ENCODE measurements at places on chromosomes 4 and X. TPM values are rescaled to one million over a fixed set of nuclear protein-coding genes. Genes with fewer than 3 reads are reported as not detected.

The PABPC4L gene
- total RNA-seq, result not detected

The HTN1 gene
- not detected for total RNA-seq

DNA sequence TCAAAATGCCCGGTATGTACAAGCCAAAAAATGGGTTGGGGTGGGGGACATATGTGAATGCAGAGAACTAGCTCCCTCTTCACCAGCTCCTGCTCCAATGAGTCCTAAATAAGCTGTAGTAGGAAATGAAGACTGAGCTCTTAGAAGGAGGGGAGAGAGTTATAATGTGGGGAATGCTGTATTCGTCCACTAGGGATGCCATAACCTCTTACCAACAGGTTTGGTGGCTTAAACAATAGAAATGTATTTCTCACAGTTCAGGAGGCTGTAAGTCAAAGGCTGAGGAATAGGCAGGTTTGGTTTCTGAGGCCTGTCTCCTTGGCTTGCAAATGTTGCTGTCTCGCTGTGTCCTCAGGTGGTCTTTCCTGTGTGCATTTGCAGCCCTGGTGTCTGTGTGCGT lies 4.4 kb upstream of the INPP4B start:
- H3K36me3 ChIP-seq, result no peaks in the 10 kb centered on the region
- H3K27ac ChIP-seq, result no peak overlapping the region
- H3K27me3 ChIP-seq, result peaks cover 21% of the 10 kb centered on the region
- H3K4me1 ChIP-seq, result peaks cover 7% of the 10 kb centered on the region
- no peak for DNase-seq

The BBS12 gene
- total RNA-seq, result 3.8 TPM

- no peak for DNase-seq
- H3K27me3 ChIP-seq, result no peaks in the 10 kb centered on the region
- H3K4me3 ChIP-seq, result no peak overlapping the region
- no peaks in the 10 kb centered on the region for H3K4me1 ChIP-seq
- H3K27ac ChIP-seq, result no peak overlapping the region
- H3K36me3 ChIP-seq, result no peaks in the 10 kb centered on the region
Measured at GRCh38 chr4:102042871-102043802, 252.6 kb downstream of the BANK1 start.

DNA sequence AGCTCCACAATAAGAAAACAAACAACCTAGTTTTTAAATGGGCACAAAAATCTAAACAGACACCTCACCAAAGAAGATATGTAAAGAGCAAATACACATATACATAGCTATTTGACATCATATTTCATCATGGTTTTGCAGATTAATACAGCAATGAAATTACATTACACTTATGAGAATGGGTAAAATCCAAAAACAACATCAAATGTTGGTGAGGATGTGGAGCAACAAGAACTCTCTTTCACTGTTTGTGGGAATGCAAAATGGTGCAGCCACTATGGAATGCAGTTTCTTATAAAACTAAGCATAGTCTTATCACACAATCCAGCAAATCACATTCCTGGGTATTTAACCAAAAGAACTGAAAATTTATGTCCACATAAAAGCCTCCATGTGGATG lies 25.0 kb downstream of the TLR6 start:
- peaks cover 20% of the 10 kb centered on the region for H3K36me3 ChIP-seq
- DNase-seq, result no peak
- H3K4me1 ChIP-seq, result no peaks in the 10 kb centered on the region
- no peak overlapping the region for H3K4me3 ChIP-seq

The LINC00632 gene
- total RNA-seq, result 5.8 TPM

The GABRE gene
- total RNA-seq, result not detected

DNA sequence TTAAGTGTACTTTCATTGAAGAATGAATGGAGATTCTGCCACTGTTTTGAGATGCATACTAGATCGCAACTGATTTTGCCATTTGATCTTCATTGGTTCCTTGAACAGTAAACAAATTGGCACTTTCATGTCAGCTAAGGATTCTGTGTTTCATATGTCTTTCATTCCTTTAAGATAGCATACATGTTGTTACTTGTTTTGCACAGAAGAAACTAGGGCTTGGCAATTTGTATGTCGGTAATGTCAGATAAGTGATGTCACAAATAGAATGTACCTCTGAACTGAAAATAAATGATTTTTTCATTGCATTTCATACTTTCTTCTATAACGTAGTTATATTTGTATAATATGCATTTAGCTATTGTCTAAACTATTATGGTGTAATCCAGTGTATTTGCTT lies 73.2 kb upstream of the TENM3 start:
- H3K4me1 ChIP-seq, result no peaks in the 10 kb centered on the region
- no peaks in the 10 kb centered on the region for H3K36me3 ChIP-seq
- no peaks in the 10 kb centered on the region for H3K27me3 ChIP-seq
- no peak for DNase-seq
- H3K27ac ChIP-seq, result no peak overlapping the region
- H3K4me3 ChIP-seq, result no peak overlapping the region

DNA sequence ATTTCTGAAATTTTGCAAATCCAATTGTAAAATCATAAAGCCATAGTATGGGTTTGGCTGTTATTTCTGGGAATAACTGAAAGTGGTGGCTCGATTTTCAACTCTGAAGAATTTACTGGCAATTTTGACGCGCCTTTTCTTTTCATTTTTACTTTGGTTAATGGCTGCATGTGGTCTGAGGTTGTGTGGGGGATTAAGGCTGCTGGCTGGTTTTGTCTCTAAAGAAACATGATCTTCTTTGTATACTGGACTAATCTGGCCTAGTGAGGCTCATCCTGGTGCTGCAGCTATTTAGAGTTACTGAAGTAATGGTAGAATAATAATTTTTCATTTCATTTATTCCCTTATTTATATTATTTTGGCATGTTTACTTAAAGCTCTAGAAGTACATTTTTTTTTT lies 164.0 kb downstream of the RNF150 start:
- H3K36me3 ChIP-seq, result no peaks in the 10 kb centered on the region
- H3K4me1 ChIP-seq, result no peaks in the 10 kb centered on the region
- no peak overlapping the region for H3K27ac ChIP-seq
- no peak for DNase-seq

GRCh38 chr4:153547520-153547919 lies 81.4 kb downstream of the TMEM131L start:
- no peaks in the 10 kb centered on the region for H3K27me3 ChIP-seq
- H3K27ac ChIP-seq, result no peak overlapping the region
- H3K36me3 ChIP-seq, result peaks cover 17% of the 10 kb centered on the region
- H3K4me1 ChIP-seq, result peaks cover 22% of the 10 kb centered on the region
- no peak overlapping the region for H3K4me3 ChIP-seq
- DNase-seq, result no peak

The FAM50A gene
- total RNA-seq, result 85.9 TPM

DNA sequence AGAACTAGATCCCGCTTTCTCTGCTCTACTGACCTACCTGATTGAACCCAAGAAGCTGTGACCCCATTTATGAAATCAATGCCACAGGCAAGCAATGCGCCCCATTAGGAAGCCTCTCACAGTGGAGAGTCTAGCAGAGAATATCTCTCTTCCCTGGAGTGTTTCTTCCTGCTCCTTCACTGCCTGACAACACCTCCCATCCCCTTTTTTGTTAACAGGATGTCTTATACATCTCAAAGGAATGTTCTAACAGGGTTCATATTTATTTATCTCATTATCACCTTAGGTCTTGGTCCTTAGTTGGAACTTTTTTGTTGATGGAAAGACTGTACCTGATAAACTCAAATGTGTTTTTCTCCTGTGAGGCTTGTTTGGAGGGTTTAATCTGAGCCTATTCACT lies 35.5 kb downstream of the SLIT2 start:
- no peak overlapping the region for H3K27ac ChIP-seq
- no peaks in the 10 kb centered on the region for H3K27me3 ChIP-seq
- no peaks in the 10 kb centered on the region for H3K4me1 ChIP-seq
- no peak for DNase-seq
- H3K36me3 ChIP-seq, result no peaks in the 10 kb centered on the region
- no peak overlapping the region for H3K4me3 ChIP-seq

DNA sequence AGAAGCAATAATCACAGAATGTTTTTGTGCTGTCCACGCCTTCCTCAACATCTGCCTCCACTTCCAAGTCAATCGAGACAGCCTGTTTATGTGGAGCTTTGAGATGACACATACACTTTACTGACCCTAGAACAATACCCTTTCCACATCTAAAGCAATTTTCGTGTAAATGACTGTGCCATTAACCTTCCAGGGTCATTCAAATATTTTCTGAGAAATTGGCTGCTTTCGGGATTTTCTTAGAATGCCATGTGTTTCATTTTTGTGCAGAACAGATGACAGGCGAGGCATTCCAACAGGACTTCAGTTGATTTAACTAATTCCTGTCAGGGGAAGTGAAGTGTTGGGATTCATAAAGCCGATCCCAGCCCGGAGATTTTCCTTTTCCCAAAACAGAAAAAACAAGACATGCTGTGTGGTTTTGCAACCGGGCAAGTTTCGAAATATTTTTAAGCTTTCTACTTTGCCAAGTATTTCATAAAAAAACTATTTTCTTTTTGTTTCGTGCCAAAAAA lies 73.9 kb downstream of the SORBS2 start:
- no peak overlapping the region for H3K4me3 ChIP-seq
- no peaks in the 10 kb centered on the region for H3K27me3 ChIP-seq
- no peaks in the 10 kb centered on the region for H3K4me1 ChIP-seq
- H3K36me3 ChIP-seq, result no peaks in the 10 kb centered on the region
- DNase-seq, result no peak
- no peak overlapping the region for H3K27ac ChIP-seq

DNA sequence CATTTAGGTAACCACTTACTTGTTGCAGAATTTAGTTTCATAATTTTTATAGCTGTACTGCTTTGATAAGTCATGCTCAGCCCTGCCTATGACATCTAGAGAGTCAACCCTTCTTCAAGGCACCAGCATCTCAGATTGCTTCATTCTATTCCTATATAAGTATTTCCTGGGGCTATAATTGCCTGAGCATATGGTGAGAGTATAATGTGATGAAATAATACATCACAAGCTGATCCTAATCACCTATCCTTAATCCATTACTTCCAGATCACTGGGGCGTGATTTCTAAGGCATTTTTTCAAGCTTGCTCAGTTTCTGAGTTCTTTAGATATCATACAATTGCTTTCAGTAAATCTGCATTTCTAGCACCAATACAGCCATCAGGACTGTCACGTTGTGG lies 200.0 kb upstream of the NPY2R start:
- no peaks in the 10 kb centered on the region for H3K36me3 ChIP-seq
- H3K27ac ChIP-seq, result no peak overlapping the region
- H3K4me1 ChIP-seq, result no peaks in the 10 kb centered on the region

- H3K4me3 ChIP-seq, result no peak overlapping the region
- H3K4me1 ChIP-seq, result no peaks in the 10 kb centered on the region
- H3K27me3 ChIP-seq, result no peaks in the 10 kb centered on the region
- no peak for DNase-seq
- H3K27ac ChIP-seq, result no peak overlapping the region
- H3K36me3 ChIP-seq, result no peaks in the 10 kb centered on the region
Measured at GRCh38 chrX:78822157-78822690, 74.7 kb downstream of the LPAR4 start.

- H3K27ac ChIP-seq, result no peak overlapping the region
- no peaks in the 10 kb centered on the region for H3K36me3 ChIP-seq
- DNase-seq, result no peak
- no peak overlapping the region for H3K4me3 ChIP-seq
Measured at GRCh38 chrX:84108584-84108983, 79.4 kb downstream of the RPS6KA6 start.

- H3K27ac ChIP-seq, result peak overlapping the region; percentile 83
- H3K4me3 ChIP-seq, result peak overlapping the region; percentile 69
- H3K36me3 ChIP-seq, result peaks cover 4% of the 10 kb centered on the region
- H3K27me3 ChIP-seq, result no peaks in the 10 kb centered on the region
- H3K4me1 ChIP-seq, result peaks cover 66% of the 10 kb centered on the region
Measured at GRCh38 chr4:83217721-83218522, 66.7 kb downstream of the COQ2 start.

- DNase-seq, result no peak
- no peaks in the 10 kb centered on the region for H3K27me3 ChIP-seq
- H3K27ac ChIP-seq, result no peak overlapping the region
- no peak overlapping the region for H3K4me3 ChIP-seq
- H3K36me3 ChIP-seq, result no peaks in the 10 kb centered on the region
Measured at GRCh38 chr4:79395841-79396240, 12.2 kb downstream of the GK2 start.

GRCh38 chr4:113759696-113760093 lies 1.8 kb downstream of the CAMK2D start:
- peaks cover 33% of the 10 kb centered on the region for H3K36me3 ChIP-seq
- DNase-seq, result no peak
- peak overlapping the region; percentile 95 for H3K4me3 ChIP-seq
- H3K27me3 ChIP-seq, result peaks cover 3% of the 10 kb centered on the region
- H3K4me1 ChIP-seq, result peaks cover 51% of the 10 kb centered on the region

DNA sequence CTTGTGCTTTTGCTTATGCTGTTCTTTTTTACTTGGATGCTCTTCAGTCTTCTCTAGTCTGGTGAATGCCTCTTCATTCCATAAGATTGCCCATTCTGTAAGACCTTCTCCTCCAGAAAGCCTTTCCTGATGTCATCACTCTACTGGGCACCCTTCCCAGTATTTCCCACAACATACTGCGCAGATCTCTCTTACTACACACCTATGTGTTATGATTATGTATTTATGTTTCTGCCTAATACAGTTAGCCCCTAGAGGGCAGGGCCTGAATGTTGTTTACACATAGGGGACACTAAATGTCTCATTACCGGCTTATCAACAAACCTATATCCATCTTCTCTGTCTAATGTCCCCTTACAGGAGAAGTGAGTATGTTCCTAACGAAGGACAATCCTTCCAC lies 21.1 kb downstream of the AIFM1 start:
- H3K27me3 ChIP-seq, result no peaks in the 10 kb centered on the region
- peaks cover 40% of the 10 kb centered on the region for H3K36me3 ChIP-seq
- H3K4me1 ChIP-seq, result peaks cover 5% of the 10 kb centered on the region
- no peak overlapping the region for H3K27ac ChIP-seq
- H3K4me3 ChIP-seq, result no peak overlapping the region

The MMRN1 gene
- not detected for total RNA-seq

DNA sequence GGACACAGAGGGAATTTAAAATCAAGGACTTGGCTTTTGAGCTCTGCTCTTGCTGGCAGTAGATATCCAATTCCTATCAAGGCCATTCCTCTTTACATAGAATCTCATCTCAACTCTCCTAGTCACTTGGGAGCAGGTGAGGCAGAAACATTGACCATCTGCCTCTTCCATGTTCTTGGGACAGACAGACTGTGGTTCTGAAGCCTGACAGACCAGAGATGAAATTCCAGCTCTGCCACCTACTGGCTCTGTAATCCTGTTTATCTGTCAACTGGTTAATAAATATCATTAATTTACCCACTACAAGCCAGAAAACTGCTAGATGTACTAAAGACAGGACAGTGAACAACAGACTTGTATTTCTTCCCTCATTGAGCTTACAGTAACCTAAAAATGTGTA lies 300.8 kb downstream of the ADGRL3 start:
- H3K27ac ChIP-seq, result no peak overlapping the region
- no peak overlapping the region for H3K4me3 ChIP-seq
- no peak for DNase-seq
- H3K4me1 ChIP-seq, result no peaks in the 10 kb centered on the region
- no peaks in the 10 kb centered on the region for H3K27me3 ChIP-seq

The XPNPEP2 gene
- 0.24 TPM for total RNA-seq

DNA sequence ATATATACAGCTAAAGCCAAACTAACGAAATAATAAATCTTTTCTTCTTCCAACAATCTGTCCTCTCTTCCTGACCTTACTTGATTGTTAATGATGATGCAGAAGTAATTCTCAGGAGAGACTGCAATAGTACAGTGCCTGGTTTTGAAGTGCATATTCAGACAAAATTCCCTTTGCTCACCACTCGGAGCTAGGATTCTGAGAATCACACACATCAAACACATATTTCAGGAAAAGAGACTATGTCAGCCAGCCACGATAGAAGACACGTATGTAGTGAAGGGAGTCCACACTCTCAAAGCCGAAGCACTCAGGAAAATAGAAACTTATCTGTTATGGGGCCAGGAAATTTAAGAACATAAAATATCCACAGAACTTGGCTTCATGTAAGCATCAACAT lies 362.5 kb upstream of the FAT1 start:
- H3K36me3 ChIP-seq, result no peaks in the 10 kb centered on the region
- H3K27me3 ChIP-seq, result no peaks in the 10 kb centered on the region
- DNase-seq, result no peak
- no peak overlapping the region for H3K27ac ChIP-seq
- no peak overlapping the region for H3K4me3 ChIP-seq
- no peaks in the 10 kb centered on the region for H3K4me1 ChIP-seq

Data from activated CD4-positive, alpha-beta T cell treated with anti-CD3 and anti-CD28 coated beads, Interleukin-2, amount 10 ng/mL, durations not matched to agents 24 days and 14 days (primary cell).